Activated T-cell treated with anti-CD3 and anti-CD28 coated beads for 1 hour (primary cell): ENCODE measurements at places on chromosomes 12 and 14.
A peak's percentile ranks its signal among the peaks of the same experiment; 100 is the strongest.

GRCh38 chr12:49432616-49433015, 65.4 kb downstream of the SPATS2 start:
- no peak for DNase-seq

- no peak for DNase-seq
Measured at GRCh38 chr12:57475271-57476161, 4.2 kb downstream of the ARHGAP9 start.

- DNase-seq = no peak
Measured at GRCh38 chr12:120225852-120226640, 25.1 kb upstream of the RPLP0 start.

- DNase-seq = no peak
Measured at GRCh38 chr14:36313206-36313605, 7.2 kb downstream of the MBIP start.

DNA sequence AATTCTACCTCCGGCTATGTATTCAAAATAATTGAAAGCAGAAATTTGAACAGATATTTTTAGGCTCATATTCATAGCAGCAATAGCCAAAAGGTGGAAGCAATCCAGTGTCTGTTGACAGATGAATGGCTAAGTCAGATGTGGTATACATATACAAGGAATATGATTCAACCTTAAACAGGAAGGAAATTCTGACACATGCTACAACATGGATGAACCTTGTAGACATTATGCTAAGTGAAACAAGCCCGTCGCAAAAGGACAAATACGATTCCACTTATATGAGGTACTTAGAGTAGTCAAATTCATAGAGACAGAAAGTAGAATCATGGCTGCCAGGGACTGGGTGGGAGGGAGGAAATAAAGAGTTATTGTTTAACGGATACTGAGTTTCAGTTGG, 331.6 kb downstream of the PCNX1 start:
- DNase-seq = no peak

DNA sequence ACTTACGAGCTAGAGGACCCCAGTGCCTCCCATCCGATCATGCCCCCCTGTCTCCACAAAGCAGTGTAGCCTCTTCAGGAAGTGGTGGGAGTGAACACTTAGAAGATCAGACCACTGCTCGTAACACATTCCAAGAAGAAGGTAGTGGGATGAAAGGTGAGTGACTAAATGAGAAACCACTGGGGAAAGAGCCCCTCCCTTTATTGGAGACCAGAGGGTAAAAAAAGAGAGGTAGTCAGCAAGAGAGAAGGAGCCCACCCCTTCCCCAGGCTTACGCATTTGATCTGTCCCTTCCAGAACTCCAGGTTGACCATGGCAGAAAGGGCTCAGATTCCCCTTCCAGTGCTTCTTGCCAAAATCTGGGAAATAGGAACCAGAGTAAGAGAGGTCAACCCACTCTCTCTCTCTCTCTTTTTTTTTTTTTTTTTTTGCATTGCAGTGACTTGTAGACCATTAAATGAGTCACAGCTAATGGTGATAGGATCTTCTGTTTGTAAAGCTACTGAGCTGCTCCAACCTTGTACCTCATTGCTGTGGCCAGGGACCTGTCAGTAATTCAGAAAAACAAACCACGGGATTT, 165.4 kb downstream of the GCH1 start:
- no peak for DNase-seq

- DNase-seq = peak; percentile 75
Measured at GRCh38 chr14:23631702-23632460, 4.3 kb upstream of the DHRS2 start.
